Hematopoietic multipotent progenitor cell treated with erythropoietin and hydrocortisone succinate and interleukin-3 and kit ligand, for 8 days (in vitro differentiated cells): ENCODE measurements at places on chromosomes 2 and 18.

GRCh38 chr2:165794536-165794928 lies 485 bp upstream of the GALNT3 start:
- DNase-seq = peak; percentile 24

DNA sequence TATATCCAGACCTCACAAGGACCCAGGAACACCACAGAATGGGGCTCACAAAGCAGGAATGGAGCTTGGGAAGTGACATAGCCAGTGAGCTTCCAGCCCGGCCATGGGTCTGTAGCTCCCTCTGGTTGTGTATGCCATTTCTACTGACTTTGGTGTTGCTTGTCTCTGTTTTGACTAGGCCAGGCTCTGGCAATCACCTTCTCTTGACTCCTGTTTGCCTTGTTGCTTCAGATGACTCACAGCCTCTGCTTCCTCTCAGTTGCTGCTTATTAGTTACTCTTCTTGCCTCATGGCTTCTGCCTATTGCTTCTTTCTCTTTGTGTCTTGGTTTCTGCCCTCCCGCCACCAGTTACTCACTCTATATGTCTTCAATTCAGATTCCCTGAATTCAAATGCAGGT lies 15.8 kb upstream of the IER3IP1 start:
- no peak for DNase-seq

DNA sequence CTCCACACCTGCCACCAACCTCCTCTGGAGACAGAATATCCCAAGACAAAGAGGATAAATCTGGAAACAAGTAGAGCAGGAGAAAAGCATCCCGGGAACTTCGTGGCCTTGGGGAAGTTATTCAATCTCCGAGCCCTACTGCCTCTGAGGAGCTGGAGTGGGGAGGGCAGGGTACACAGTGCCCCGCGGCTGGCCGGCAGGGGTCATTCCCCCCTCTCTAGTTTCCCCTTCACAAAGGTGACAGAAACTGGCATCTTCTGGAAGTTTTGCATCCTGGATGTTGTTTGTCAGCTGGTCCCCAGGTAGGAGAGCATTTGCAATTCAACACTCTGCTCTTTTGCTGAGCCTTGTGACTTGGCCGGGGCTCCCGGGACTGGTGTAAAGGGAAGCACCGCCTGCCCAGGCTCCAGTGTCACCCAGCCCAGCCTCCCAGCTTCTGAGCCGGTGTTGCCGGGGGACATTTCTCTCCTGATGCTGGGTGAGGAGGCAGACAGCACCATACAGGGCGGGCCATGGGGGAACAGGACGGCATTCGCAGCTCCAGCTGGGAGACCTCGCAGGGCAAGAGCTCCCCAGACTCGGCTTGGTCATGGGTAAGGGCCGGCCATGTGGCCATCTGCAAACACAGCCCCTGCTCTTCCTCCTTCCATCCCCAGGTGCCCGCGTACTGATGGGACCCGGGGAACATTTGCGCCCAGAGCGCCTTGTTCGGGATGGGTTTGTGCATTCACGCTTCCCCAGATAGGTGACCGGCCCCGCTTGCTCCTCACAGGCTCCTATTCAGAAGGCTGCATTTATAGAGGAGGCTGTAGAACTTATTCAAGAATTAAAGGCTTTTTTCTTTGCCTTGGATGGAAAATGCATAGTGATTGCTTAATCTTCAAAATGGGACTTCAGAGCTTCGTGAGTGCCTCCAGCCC lies 7.4 kb upstream of the NTSR2 start:
- DNase-seq = no peak

GRCh38 chr2:10926191-10926820 lies 14.6 kb downstream of the KCNF1 start:
- no peak for DNase-seq

DNA sequence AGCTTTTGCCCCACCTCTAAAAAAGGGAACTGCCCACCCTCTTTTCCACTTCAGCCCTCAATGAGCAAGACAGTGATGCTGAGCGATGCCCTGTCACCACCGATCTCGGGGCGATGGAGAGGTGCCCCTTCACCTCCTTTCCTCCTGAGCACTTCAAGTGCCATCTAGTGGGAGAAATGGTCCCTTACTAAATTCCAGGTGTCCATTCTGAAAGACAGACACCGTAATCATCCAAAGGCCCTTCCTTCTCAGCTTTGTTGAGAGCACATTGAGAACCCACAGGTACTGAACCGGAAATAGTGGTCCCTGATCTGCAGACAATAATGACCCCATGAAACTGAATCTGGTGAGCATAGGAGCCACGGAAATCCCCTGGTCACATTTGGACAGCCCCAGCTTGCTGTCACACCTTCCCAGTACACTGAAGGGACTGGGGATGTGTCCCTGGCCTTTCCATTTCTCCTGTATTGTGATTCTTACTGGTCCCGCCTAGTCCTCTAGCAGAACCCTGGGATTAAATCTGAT lies 38.5 kb downstream of the KCTD18 start:
- DNase-seq = peak; percentile 48

- DNase-seq = no peak
These were observed 50.4 kb upstream of the PPM1B start for GRCh38 chr2:44118257-44118656.

GRCh38 chr2:59029058-59029457 lies 787.9 kb upstream of the FANCL start:
- DNase-seq = no peak

GRCh38 chr2:232580648-232580981 lies 30.1 kb downstream of the EIF4E2 start:
- no peak for DNase-seq

- DNase-seq = no peak
These were observed 65.0 kb downstream of the HNMT start for GRCh38 chr2:138029276-138029675.

DNA sequence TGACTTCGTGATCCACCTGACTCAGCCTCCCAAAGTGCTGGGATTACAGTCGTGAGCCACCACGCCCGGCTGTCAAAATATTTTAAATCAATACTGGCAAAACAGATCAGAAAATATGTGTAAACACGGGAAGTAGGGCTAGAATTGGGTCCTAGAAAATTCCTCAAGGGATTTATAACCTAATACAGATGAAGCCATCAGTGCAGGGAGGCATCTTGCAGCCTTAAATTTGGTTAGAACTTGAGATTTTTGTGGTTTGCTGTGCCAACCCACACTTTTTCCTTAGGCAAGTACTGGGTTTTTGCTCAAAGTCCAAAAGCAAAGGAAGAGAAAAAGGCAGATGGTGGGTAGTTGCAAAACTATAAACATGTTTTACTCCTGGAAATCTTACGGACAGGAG lies 33.7 kb upstream of the NFE2L2 start:
- DNase-seq = no peak

GRCh38 chr2:104889291-104889959 lies 35.5 kb downstream of the POU3F3 start:
- no peak for DNase-seq

DNA sequence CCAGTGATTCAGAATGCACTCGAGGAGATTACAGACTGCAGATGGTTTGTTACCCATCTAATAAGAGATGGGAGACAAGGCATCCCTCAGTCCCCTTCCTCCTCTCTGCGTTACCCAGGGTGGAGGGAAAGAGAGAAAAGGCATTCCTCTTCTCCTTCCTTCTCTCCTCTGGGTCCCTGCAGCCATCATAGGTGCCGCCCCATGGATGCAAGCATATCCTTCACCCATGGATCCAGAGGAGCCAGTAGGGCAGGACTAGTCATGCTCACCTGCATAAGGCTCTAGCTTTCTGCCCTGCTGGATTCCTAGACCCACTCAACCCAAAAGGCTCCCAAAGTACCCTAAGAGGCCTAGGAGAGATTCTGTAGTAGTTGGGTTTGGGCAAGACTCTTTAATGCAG lies 20.4 kb downstream of the CMPK2 start:
- DNase-seq = no peak

GRCh38 chr2:157327200-157327599 lies 1.6 kb upstream of the ERMN start:
- no peak for DNase-seq

GRCh38 chr2:100262555-100263320 lies 59.6 kb downstream of the LONRF2 start:
- DNase-seq = peak; percentile 72

DNA sequence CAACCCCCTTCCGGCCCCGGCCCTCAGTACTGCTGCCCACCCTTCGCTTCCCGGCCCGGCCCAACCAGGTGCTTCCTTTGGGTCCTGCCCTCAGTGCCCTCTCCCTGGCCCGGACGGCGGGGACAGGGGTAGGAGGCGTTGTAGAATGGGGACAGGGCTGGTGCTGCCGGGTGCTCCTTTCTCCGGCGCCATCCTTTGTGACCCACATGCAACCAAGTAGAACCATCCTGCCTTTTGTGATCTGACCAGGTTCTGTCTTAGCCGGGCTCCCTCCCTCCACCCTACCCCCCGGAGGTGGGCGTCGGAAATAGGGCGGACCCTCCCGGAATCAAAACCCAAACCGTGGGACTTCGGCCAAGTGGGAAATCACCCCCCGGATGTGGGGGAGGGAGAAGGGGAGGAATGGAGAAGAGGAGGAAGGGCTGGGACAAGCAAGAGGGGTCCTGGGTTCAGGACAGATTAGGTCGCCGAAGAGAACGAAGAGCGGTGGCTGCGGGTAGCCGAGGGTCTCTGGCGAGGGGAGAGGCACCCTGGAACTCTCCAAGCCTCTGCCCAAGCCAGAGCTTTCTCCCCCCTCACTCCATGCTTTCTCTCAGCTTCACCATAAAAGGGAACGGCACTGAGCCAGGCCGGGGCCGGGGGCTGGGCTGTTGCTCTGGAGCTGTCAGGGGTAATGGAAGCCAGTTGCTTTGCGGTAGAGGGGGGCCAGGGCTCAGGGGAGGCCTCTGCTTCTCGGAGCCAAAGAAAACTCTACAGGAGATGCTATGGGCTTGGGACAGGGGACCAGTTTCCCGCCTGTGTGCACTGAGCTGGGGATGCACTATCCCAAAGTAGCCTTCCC lies 756 bp upstream of the OST4 start:
- no peak for DNase-seq

DNA sequence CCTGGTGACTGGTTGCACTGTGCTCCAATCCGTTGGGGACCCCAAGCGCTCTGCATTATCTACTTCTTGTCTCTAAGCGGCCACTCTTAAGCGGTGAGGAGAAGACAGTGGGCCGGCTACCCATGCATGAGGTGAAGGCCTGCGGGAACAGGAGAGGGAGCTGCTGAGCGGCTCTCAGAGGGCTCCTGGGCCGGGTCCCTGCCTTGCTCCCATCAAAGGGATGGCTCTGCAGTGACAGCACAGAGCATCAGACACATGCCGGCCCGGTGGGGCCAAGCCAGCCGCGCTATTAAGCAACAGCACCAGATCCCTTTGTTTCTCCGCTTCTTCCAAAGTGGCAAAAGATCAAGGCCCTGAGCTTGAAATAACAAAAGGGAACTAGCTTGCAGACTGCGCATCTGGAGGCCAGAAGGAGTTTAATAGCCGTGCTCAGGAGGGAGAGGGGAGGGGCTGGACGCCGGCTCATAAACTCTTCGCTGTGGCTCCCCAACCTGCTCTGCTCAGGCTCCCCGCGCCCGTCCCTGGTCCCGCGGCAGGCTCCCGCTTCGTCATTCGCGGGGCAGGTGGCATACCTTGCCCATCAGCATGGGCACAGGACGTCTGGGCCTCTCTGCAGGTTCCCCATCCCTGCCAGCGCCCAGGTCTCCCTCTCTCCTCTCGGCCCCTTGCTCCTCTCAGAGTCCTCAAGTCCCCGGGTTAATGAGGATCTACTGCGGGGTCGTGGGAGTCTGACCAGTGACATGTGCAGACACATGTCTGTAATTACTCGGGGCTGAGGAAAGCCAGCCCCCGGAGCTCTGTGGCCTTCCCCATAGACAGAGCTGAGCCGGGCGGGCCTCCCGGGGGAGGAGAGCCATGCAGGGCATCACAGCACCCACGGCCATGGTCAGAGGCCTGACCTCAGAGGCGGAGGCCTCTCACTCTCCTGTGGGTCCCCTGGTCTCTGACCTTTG lies 96.7 kb downstream of the ASB1 start:
- DNase-seq = no peak

DNA sequence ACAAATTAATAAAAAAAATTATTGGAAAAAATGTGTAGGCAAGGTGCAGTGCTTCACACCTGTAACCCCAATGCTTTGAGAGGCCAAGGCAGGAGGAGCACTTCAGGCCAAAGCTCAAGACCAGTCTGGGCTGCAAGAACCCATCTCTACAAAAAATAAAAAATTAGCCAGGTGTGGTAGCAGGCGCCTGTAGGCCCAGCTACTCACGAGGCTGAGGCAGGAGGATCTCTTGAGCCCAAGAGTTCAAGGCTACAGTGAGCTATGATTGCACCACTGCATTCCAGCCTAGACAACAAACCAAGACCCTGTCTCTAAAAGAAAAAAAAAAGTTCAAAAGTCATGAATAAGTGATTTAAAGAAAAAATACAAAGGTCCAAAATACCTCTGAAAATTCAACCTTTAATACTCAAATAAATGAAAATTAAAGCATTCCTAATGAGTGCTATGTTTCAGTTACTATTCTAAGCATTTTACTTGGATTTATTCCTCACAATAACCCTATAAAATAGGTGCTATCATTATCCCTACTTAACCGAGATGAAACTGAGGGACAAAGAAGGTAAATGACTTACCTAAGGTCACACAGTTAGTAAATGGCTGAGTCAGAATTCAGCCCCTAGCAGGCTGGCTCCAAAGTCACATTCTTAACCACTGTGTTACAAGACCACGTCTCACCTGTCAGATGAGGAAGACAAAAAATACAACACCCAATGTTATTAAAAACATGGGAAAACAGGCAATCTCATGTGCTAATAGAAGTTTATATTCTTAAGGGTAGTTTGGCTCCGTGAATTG lies 36.4 kb upstream of the PCBP1 start:
- no peak for DNase-seq

GRCh38 chr2:8481463-8482009 lies 200.3 kb upstream of the ID2 start:
- DNase-seq = peak; percentile 74

DNA sequence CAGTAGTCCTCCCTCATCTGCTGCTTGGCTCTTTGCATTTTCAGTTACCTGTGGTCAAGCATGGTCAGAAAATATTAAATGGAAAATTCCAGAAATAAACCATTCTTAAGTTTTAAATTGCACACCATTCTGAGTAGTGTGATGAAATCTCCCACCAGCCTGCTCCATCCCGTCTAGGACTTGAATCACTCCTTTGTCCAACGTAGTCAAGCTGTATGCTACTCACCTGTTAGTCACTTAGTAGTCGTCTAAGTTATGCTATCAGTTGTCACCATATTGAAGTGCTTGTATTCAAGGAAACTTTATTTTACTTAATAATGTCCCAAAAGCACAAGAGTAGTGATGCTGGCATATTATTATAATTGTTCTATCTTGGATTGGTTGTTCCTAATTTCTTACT lies 172.5 kb downstream of the FIGN start:
- DNase-seq = no peak

GRCh38 chr2:29100564-29100963 lies 14.7 kb upstream of the CLIP4 start:
- DNase-seq = no peak

DNA sequence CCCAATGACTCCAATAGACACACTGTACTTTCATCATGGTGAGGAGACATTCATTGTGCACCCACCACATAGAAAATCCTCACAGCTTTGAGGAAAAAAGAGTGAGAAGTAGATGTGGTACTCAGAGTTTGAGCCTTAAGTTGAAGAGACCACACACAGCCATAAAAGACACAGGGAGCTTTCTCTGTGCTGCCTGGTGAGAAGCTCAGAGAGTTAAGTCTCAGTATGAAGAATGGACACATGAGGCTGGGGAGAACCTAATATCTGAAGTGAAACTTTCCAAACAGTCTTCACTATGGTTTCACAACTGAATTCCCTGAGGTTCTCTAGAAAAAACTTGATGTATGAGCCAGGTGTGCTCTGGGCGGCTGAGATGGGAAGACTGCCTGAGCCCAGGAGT lies 237.9 kb downstream of the NBAS start:
- DNase-seq = no peak
